ENCODE measurements at places on chromosomes 4 and X. TPM values are rescaled to one million over a fixed set of nuclear protein-coding genes. Genes with fewer than 3 reads are reported as not detected.

DNA sequence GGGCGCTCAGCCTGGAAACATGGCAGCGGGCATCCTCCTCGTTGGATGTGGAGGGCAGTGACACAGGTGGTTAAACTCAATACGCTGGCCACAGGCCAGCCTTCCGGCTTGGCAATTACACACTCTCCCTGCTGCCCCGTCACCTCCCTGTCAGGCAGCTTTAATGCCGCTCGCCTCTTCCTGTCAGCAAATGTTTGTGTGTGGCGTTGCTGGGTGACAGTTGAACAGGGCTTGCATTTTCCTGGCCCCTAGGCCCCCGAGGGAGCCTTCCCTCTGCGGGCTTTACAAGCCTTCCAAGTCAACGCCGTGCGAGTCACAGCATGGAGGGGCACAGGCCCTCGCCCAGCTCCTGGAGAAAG lies 620.0 kb downstream of the BCOR start:
- peak; percentile 25 for DNase-seq

MORC4 gene
- polyA plus RNA-seq, result 7.0 TPM

DNA sequence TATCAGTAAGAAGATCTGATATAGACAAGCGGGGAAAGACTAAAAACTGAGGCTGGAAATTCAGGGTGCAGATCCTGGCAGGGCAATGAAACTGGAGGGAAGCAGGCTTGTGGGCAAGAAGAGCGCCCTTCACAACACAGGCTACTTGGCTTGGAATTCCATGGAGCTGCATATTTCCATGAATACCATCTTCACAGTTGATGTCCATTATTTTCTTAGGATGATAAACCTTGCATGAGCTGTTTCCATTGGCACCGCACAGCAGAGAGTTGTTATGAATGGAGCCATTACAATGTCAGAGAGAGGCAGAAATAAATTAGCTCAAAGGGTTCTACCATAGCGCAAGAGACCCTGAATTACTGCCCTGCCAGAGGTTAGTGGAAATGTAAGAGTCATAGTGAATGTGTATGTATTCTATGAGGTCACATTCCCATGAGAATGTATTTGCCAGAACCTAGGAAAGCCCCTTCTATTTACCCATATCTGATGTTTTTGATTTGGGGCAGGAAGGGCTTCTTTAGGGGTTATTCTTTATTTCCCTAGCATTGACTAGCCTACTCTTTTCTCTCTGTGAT lies 215.6 kb downstream of the PALLD start:
- no peak for DNase-seq

- DNase-seq, result no peak
Observed at GRCh38 chr4:10091531-10092181, 24.9 kb downstream of the WDR1 start.

PAGE5 gene
- not detected for polyA plus RNA-seq

Data from small intestine (tissue), 16 donors.